Right lobe of liver (tissue), 6 donors: ENCODE measurements at places on chromosomes 1 and 21. TPM values are rescaled to one million over a fixed set of nuclear protein-coding genes. Genes with fewer than 3 reads are reported as not detected.
A peak's percentile ranks its signal among the peaks of the same experiment; 100 is the strongest.

DNA sequence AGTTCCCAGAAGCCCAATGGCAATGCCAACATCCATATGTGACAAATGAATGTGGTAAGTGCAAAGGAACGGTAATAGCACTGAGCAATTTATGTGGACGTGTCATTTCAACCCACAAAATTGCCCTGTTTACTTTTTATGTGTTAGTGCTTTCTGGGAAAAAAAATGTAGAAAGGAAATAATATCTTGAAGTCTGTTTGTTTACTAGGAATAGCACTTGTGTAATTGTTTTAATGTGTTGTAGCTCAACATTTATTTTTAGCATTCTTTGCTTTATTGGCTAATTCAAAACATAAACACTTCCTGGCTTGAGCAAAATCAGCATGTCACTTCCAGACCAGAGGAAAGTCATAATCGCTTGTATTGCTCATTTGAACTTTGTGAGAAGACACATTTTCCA, 224.8 kb upstream of the KCNK2 start:
- no peaks in the 10 kb centered on the region for H3K27me3 ChIP-seq
- no peaks in the 10 kb centered on the region for H3K36me3 ChIP-seq
- no peaks in the 10 kb centered on the region for H3K4me1 ChIP-seq
- no peak overlapping the region for H3K4me3 ChIP-seq
- H3K27ac ChIP-seq: no peak overlapping the region

- no peak overlapping the region for H3K27ac ChIP-seq
- no peak overlapping the region for H3K4me3 ChIP-seq
- H3K4me1 ChIP-seq: peaks cover 7% of the 10 kb centered on the region
- peaks cover 41% of the 10 kb centered on the region for H3K27me3 ChIP-seq
- DNase-seq: no peak
These were observed 5.2 kb downstream of the TAL1 start for GRCh38 chr1:47226839-47227215.

- DNase-seq: peak; percentile 33
- no peaks in the 10 kb centered on the region for H3K36me3 ChIP-seq
- peak overlapping the region; percentile 80 for H3K27ac ChIP-seq
- H3K4me3 ChIP-seq: no peak overlapping the region
These were observed 14.3 kb upstream of the SKI start for GRCh38 chr1:2213576-2214505.

DNA sequence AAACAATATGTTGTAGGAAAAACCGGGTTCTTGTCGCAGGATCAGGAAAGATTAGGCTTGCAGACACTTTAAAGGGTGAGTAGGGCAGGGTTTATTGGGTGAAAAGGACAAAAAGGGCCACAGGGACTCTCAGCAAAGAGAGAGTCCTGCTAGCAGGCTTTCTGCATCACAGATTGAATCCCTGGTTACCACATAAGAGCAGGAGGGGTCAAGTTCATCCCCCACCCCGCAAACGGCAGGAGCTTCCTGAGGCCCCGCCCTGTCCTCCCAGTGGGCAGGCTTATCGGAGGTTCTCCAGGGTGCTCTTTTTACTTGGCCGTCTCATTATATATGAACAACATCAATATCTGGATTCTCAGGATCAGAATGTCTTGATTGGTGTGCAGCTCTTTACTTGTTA, 47.7 kb downstream of the SYCP1 start:
- H3K4me3 ChIP-seq: no peak overlapping the region
- no peak for DNase-seq
- H3K27me3 ChIP-seq: no peaks in the 10 kb centered on the region
- no peak overlapping the region for H3K27ac ChIP-seq
- H3K4me1 ChIP-seq: no peaks in the 10 kb centered on the region

GRCh38 chr1:186511761-186512637, 51.1 kb upstream of the PDC start:
- H3K4me3 ChIP-seq: no peak overlapping the region
- no peaks in the 10 kb centered on the region for H3K4me1 ChIP-seq
- no peak for DNase-seq
- H3K27me3 ChIP-seq: no peaks in the 10 kb centered on the region
- no peaks in the 10 kb centered on the region for H3K36me3 ChIP-seq
- no peak overlapping the region for H3K27ac ChIP-seq

EVA1C gene
- total RNA-seq: 2.6 TPM

FAM72D gene
- not detected for total RNA-seq

DNA sequence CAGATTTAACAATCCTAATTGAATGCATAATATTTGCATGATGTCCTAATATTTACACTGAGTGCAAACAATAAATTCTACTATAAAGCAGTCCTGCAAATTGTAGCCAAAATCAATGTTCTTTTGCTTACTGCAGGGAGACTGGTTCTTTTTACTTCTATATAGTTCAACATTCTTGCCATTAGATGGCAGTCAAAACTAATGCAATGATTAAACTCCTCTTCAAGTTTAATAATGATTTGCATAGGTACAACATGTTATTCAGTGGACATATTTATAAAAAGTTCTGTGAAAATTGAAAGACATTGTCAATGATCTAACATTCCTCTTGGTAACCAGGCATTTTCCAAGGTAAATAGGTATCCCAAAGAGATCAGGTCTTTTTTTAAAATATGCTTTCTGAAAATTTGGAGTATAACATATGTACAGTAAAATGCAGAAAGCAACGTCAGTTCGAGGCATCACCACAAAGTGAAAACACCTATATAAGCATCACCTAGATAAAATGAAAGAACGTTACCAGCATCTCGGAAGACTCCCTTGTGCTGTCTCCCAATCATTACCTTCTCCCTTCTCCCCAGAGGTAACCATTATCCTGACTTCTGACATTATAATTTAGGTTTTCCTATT, 9.8 kb upstream of the FNBP1L start:
- no peak overlapping the region for H3K27ac ChIP-seq
- no peaks in the 10 kb centered on the region for H3K36me3 ChIP-seq
- no peak overlapping the region for H3K4me3 ChIP-seq
- no peaks in the 10 kb centered on the region for H3K4me1 ChIP-seq

GRCh38 chr1:39753132-39754025, 14.7 kb downstream of the PPIE start:
- no peaks in the 10 kb centered on the region for H3K27me3 ChIP-seq
- no peaks in the 10 kb centered on the region for H3K4me1 ChIP-seq
- no peak for DNase-seq
- no peak overlapping the region for H3K4me3 ChIP-seq
- no peak overlapping the region for H3K27ac ChIP-seq
- H3K36me3 ChIP-seq: peaks cover 48% of the 10 kb centered on the region

- H3K36me3 ChIP-seq: no peaks in the 10 kb centered on the region
- no peak overlapping the region for H3K4me3 ChIP-seq
- no peaks in the 10 kb centered on the region for H3K27me3 ChIP-seq
- DNase-seq: no peak
- peak overlapping the region; percentile 20 for H3K27ac ChIP-seq
These were observed 17.8 kb downstream of the ABCG1 start for GRCh38 chr21:42236693-42237092.

DNA sequence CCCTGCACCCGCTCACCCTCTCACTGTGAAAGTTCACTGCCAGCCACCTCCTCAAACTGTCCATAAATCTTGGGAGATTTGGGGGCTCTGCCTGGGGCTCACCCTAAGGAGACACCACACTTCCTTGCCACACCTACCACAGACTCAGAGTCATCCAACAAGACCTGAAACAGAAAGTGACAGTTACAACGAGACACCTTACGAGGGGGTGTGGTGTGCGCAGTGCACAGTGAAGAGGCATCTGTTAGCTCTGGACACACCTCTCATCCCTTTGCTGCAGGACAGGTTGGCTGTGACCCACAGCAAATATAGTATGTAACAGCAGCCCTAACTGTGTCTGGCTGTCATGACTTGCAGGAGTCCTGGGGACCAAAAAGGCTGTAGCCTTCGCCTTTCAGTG, 190.2 kb downstream of the NR5A2 start:
- peaks cover 11% of the 10 kb centered on the region for H3K4me1 ChIP-seq
- no peak overlapping the region for H3K4me3 ChIP-seq
- no peaks in the 10 kb centered on the region for H3K36me3 ChIP-seq
- H3K27me3 ChIP-seq: no peaks in the 10 kb centered on the region
- DNase-seq: no peak
- no peak overlapping the region for H3K27ac ChIP-seq

GRCh38 chr1:6646499-6647148, 22.0 kb downstream of the THAP3 start:
- no peaks in the 10 kb centered on the region for H3K27me3 ChIP-seq
- no peaks in the 10 kb centered on the region for H3K36me3 ChIP-seq
- H3K4me3 ChIP-seq: no peak overlapping the region
- no peak for DNase-seq
- H3K4me1 ChIP-seq: no peaks in the 10 kb centered on the region

DNA sequence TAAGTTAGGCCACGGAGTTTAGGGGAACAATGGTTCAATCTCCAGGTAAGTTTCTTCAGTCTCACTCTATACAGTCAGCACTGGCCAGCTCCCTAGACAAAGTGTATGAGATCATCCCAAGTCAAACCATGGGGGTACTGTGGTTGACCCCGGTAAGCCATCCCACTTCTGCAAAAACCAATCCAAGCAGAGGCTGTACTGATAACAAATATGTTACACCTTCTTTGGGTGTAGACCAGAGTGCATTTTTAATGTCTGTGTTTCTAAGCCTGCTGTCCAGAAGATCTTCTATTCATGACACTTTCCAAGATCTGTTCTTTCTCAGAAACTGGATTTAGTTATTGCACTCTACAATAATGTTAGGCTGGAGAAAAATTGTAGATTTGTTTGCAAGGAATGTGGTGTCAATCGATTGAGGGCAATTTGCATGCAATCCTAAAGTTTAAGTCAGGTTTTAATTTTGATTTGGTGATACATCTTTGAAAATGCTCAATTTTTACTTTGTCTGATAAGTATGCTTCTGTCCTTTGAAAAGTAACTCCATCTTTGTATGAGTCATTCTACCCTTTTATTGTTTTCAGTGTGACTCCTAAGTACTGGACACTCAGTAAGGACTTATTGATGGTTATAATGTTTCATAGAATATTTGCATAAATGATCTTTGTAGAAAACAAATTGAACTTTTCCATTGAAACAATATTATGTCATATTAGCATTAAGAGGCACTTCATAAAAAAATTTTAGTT, 152.4 kb downstream of the HLX start:
- H3K27ac ChIP-seq: no peak overlapping the region
- H3K4me3 ChIP-seq: no peak overlapping the region
- H3K4me1 ChIP-seq: no peaks in the 10 kb centered on the region

- peak overlapping the region; percentile 18 for H3K27ac ChIP-seq
- peaks cover under 1% of the 10 kb centered on the region for H3K36me3 ChIP-seq
- no peaks in the 10 kb centered on the region for H3K27me3 ChIP-seq
- DNase-seq: peak; percentile 88
- peaks cover 5% of the 10 kb centered on the region for H3K4me1 ChIP-seq
These were observed 26.2 kb downstream of the SLC66A1 start for GRCh38 chr1:19338323-19338762.

GRCh38 chr1:45275054-45275453, 51.6 kb upstream of the HPDL start:
- H3K27me3 ChIP-seq: no peaks in the 10 kb centered on the region
- H3K27ac ChIP-seq: no peak overlapping the region
- H3K4me1 ChIP-seq: no peaks in the 10 kb centered on the region
- no peaks in the 10 kb centered on the region for H3K36me3 ChIP-seq
- DNase-seq: no peak
- H3K4me3 ChIP-seq: no peak overlapping the region

GRCh38 chr21:38772646-38773045, 33.1 kb upstream of the ETS2 start:
- H3K27ac ChIP-seq: no peak overlapping the region
- no peaks in the 10 kb centered on the region for H3K4me1 ChIP-seq
- H3K27me3 ChIP-seq: no peaks in the 10 kb centered on the region

AGT gene
- total RNA-seq: 1,785 TPM

DNA sequence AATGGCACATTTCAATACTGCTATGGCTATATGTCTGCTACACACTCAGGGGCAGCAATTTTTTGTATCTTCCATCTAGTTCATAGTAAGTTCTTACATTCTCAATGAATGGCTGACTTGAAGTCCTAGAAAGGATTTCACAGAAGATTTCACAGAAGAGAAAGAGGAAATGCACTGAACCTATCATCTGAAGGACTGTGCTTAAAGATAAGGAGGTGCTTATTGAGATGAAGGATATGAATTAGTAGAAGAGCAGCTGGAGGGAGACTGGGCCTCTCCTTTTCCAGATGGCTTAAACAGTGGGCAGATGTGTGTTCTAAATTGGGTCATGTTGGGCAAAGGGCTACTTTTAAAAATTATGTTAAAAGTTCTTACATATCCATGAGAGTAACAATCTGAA, 14.6 kb downstream of the ADAR start:
- peaks cover 93% of the 10 kb centered on the region for H3K36me3 ChIP-seq
- no peaks in the 10 kb centered on the region for H3K4me1 ChIP-seq
- no peak overlapping the region for H3K27ac ChIP-seq

DNA sequence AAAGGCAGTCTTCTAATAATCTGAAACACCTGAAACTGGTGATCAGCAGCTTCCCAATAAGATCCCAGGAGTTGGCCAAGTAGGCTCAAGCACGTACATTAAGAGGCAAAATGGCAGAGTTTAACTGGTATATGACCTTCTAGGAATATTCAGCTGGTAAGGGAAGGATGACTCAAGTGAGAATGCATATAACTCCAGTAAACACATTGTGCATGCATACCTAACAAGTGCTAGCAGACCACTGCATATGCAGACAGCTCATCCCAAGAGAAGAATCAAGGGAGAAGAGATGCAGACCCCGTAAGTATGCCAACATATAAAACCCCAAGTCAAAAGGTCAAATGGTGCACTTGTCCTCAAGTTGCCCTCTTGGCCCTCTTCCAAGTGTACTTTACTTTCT, 73.0 kb upstream of the ZRANB2 start:
- no peak overlapping the region for H3K4me3 ChIP-seq
- no peaks in the 10 kb centered on the region for H3K27me3 ChIP-seq

RUNX1 gene
- total RNA-seq: 4.3 TPM

DNA sequence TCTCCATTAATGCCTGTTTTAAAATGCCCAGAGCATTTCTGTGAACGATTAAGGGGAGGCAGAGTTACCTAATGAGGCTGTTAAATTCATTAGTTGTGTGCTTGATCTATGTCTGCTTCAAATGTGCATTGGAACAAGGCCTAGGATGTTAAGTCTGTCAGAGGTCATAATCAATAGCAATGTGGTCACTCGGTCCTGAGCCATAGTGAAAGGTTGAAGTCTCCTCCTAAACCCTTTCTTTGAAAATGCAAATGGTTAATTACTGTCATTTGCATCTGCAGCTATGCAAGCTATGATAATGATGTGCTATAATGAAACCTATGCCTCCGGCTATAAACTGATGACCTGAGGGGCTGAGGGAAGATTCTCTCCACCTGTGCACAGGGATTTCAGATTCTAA, 114.2 kb upstream of the NR5A2 start:
- no peaks in the 10 kb centered on the region for H3K27me3 ChIP-seq
- no peak overlapping the region for H3K27ac ChIP-seq
- no peaks in the 10 kb centered on the region for H3K36me3 ChIP-seq
- no peaks in the 10 kb centered on the region for H3K4me1 ChIP-seq
- DNase-seq: no peak

- no peak for DNase-seq
- no peaks in the 10 kb centered on the region for H3K27me3 ChIP-seq
- no peaks in the 10 kb centered on the region for H3K36me3 ChIP-seq
- H3K27ac ChIP-seq: no peak overlapping the region
- no peak overlapping the region for H3K4me3 ChIP-seq
These were observed 65.5 kb upstream of the PALMD start for GRCh38 chr1:99580451-99580850.

ROR1 gene
- total RNA-seq: 0.56 TPM

GRCh38 chr1:212958175-212958574, 7.8 kb downstream of the VASH2 start:
- H3K4me1 ChIP-seq: no peaks in the 10 kb centered on the region
- no peaks in the 10 kb centered on the region for H3K36me3 ChIP-seq
- no peak overlapping the region for H3K4me3 ChIP-seq
- no peak overlapping the region for H3K27ac ChIP-seq
